ENCODE measurements at places on chromosomes 7 and 10.

DNA sequence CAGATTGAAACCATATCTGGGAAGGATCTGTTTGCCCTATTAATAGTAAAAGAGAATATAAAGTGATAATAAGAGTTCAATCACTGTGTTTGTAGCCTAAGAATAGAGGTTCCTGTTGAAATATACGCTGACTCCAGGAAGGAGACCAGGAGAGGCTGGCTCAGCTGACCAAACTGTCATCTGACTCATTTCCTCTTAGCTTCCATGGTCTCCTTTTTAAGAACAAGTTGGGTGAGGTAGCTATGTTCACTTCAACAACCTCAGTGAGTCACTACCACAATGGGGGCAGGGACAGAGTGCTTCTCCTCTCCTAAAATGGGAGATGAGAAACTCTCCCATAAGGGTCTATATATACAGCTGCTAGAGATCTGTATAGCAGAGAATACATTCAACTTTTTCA is 543.3 kb downstream of the CALN1 start:
- DNase-seq = no peak

DNA sequence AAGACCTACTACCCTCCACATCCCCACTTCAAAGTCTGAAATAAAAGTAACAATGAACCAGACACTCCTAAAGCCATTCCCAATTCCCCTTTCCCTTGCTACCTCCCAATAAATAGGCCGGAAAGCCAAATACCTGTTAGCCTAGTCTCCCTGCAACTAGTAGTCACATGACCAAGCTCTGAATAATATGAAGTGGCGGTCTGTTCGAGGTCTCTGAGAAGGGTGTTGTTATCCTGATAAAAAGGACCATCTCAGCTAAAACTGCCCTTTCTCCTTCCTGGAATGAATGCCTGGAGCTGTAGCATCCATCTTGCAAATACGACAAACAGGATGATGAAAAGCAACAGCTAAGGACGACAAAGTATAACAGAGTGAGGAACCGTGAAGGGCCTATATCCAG is 6.0 kb downstream of the KIF5B start:
- no peak for DNase-seq

DNA sequence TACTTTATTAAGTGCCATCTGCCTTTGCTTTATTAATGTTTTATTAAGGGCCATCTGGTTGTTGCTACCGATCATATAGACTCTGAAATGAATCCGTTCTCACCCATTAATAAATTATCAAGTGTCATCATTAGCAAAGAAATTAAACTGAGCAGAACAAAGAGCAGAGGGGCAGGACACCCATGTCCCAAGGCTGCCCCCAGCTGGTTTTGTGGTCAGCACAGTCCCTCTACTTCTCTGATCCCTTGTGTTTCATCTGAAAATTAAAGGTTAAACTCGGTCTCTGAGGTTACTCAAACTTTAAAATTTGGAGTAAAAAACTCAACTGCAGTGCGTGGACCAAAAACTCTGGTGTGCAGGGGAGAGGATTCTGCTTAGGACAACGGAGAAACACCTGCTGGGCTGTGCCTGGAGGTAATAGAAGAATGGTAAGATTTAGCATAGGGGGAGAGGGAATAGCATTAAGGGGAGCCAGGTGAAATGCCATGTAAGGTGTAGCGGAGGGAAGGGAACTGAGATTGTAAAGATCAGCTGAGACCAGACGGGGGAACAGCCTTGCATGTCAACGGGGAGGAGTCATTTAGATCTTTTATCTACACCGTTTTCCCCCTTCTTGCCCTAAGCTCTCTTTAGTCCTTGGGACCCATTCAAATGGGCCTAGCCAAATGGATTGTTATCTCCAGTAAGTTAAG is 10.8 kb upstream of the GSDME start:
- no peak for DNase-seq

- DNase-seq = no peak
Observed at GRCh38 chr7:37212051-37212450, 236.6 kb downstream of the ELMO1 start.

GRCh38 chr7:148084138-148084537 is 506.4 kb upstream of the C7orf33 start:
- DNase-seq = no peak

DNA sequence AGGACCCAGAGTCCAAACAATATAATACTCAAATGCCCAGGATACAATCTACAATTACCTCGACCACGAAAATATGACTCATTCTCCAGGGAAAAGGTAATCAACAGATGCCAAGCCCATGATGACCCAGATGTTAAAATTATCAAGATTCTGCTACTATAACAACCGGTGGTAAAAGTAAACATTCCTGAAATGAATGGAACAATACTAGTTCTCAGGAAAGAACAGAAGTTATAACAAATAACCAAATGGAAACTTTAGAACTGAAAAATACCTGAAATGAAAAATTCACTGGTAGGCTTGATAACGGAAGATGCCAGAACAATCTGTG is 34.1 kb upstream of the GUSB start:
- DNase-seq = no peak

DNA sequence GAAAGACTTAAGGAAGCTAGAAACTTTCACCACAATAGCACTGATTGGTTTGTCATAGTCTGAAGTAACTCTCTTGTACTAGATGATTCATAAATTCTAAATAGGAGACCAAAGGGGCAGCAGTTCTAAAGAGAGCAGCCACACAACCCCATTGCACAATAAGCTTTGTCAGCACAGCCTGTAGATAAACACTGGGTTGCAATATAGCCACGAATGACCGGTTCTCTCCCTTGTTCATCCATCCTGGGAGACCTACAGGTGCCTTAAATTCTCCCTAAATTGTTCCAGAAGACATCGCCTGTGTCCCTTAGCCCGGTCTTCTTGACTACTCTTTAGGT is 167.0 kb downstream of the SNX13 start:
- no peak for DNase-seq

DNA sequence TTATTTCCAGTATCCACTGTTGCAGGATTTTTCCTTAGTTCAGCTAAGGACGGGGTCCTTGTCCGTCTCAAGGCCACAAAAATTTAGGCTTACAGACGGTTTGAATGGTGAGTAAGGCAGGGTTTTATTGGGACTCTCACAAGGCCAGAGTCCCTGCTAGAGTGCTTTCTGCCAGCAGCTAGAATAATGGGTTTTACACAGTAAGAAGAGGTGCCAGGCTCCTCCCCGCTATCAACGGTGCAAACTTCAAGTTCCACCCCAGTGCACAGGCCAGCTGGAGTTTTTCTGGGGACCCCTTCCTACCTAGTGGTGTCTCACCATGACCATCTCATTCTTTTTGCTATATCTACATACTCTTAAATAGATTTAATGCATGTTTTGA is 198.5 kb upstream of the KCTD7 start:
- DNase-seq = no peak

GRCh38 chr7:100532165-100533022 is 6.6 kb upstream of the AGFG2 start:
- DNase-seq = no peak

DNA sequence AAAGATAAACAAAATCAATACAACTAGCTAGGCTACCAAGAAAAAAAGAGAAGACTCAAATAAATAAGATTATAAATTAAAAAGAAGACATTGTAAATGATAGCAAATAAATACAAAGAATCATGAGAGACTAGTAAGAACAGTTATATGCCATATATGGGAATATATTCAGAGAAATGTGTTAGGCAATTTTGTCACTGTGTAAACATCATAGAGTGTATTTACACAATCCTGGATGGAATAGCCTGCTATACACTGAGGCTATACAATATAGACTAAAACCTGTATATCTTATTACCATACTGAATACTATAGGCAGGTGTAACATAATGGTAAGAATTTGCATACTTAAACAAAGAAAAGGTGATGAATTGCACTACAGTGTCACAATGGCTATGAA is 717.4 kb downstream of the PARD3 start:
- DNase-seq = no peak

DNA sequence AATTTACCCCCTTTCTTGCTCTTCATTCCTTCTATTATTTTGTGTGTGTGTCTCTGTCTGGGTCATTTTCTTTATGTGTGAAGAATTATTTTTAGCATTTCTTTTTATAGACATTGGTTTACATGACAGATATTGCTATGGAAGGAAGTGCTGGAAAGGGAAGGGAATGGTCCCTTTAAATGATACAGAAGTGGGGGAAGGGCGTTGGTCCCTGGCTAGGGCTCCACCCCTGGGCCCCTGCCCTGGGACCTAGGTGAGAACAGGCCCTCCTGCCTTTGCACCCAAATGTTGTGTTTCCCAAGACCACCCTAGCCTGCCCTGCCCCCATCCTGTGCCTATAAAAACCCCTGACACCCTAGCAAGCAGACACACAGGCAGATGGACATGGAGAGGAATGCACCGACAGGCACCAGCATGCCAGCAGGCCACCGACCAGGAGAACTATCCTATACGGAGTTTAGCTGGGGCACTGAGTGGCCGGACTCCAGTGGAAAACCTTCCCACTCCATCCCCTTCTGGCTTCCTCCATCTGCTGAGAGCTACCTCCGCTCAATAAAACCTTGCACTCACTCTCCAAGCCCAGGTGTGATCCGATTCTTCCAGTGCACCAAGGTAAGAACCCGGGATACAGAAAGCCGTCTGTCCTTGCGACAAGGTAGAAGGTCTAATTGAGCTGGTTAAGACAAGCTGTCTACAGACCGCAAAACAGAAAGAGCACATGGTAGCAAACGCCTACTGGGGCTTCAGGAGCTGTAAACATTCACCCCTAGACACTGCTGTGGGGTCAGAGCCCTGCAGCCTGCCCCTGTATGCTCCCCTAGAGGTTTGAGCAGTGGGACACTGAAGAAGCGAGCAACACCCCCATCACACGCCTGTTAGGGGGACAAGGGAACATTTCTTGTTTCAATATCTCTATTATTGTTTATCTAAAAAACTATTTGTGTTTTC is 515.7 kb downstream of the SORCS1 start:
- no peak for DNase-seq

DNA sequence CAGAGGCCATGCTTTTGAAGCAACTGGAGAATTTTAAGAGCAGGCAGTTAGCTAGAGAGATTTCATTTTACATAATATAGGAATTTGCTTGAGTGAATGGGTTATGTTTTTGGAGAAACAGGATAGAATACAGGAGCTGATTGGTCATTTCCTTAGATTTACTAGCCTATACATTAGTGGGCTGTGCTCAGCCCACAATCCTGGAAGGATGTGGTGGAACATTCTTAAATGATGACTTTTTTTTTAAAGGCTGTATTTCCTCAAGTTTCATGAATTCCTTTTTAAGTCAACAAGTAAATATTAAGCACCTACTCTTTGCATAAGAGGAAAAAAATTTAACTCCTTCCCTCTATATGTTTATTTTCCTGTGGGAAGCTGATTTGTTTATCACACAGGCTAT is 314.4 kb upstream of the BMPER start:
- no peak for DNase-seq

- DNase-seq = no peak
Observed at GRCh38 chr10:115801457-115801856, 471.5 kb downstream of the GFRA1 start.

- no peak for DNase-seq
Observed at GRCh38 chr10:69363666-69364065, 53.1 kb downstream of the TACR2 start.

DNA sequence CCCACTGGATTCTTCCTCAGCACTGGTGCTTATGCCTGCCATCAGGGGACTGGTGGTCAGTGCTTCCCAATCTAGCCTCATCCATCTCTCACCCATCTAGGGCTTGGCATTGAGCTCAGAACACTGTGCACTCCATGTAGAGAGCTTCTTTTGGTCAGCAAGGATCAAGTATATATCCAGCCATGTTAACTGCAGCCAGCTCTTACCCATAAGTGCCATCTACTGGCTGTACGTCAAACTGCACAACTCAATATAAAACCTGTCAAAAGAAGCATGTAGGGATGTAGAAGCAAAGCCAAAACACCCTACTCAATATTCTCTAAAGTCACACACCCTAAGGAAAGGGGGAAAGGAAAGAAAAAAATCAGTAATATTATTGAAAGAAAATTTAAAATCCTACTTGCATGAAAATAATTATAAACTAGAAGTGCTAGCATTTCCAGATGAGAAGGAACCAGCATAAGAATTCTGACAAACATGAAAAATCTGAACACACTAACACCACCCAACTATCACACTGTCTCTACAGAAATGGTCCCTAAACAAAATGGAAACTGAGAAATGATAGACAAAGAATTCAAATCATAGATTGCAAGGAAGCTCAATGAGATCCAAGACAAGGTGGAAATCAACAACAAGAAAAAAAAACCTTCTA is 531.1 kb upstream of the STEAP1 start:
- DNase-seq = no peak

DNA sequence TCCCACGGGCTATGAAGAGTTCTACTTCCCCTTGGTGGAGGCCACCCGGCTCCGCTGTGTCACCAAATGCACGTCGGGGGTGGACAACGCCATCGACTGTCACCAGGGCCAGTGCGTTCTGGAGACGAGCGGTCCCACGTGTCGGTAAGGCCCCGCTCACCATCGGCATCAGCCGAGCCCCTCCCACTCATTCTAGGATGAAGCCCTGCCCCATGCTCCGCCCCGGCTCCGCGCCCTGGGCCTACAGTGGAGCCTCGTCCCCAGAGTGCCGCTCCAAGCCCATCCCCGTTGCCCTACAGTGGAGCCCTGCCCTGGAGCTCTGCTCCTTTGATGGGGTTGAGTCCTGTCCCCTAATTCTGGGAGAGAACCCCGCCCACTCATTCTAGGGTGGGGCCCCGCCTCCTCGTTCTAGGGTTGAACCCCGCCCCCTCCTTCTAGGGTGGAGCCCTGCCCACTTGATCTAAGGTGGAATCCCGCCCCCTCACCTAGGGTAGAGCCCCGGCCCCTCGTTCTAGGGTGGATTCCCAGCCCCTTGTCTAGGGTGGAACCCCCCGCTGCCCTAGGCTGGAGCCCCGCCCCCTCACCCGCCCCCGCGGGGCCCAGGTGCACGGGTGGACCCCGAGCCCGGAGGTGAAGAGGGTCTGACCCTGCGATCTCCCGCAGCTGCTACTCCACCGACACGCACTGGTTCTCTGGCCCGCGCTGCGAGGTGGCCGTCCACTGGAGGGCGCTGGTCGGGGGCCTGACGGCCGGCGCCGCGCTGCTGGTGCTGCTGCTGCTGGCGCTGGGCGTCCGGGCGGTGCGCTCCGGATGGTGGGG is 3.4 kb upstream of the MUC12 start:
- DNase-seq = peak; percentile 61

- no peak for DNase-seq
Observed at GRCh38 chr7:129118182-129118581, 26.3 kb upstream of the TSPAN33 start.

DNA sequence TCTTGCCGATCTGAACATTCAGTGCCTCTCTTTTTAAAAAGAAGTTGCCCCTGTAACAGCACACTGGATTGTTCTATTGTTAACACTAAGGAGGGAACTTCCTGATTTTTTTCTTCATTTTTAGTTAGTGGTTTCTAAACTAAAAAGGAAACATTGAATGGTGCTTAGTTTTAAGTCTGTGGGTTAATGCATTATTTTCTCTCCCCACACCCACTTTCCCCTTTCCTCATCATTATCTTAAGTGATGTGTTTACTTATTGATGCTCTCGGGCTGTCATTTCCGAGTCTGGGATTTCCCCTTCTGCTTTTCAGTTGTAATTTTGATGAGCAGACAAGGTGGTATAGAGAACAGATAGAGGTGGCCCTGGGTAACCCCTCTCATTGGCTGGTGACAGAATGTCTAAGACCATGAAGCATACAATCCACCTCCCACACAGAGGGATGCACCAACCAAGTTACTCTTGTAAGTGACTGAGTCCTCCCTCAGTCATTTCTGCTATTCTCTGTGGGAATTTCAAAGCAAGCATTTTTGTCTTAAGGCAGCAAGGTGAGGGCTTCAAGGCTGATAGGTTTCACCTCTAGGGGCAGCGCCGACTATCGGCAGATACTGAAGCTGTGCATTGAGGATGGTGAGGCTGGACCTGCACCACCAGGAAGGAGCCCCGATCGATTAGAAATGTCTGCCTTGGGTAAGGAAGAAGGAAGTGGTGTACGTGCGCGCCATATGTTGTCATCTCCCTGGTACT is 49.5 kb downstream of the CHN2 start:
- peak; percentile 9 for DNase-seq
